ENCODE measurements at places on chromosomes 3 and 15. TPM values are rescaled to one million over a fixed set of nuclear protein-coding genes. Genes with fewer than 3 reads are reported as not detected.

GRCh38 chr3:144556392-144556791 lies 584.8 kb downstream of the DIPK2A start:
- peak; percentile 42 for ATAC-seq

Gene SETD2
- 37.2 TPM for total RNA-seq

GRCh38 chr3:152857082-152857481 lies 22.2 kb downstream of the P2RY1 start:
- ATAC-seq, result no peak

Gene STRA6
- total RNA-seq, result 22.4 TPM

Gene SST
- not detected for total RNA-seq

GRCh38 chr3:181298421-181298820 lies 308.9 kb upstream of the DNAJC19 start:
- ATAC-seq, result no peak

- ATAC-seq, result peak; percentile 77
Observed at GRCh38 chr15:61186905-61187741, 42.0 kb downstream of the RORA start.

Gene PARP9
- total RNA-seq, result 26.9 TPM

GRCh38 chr3:129417326-129417725 lies 11.1 kb downstream of the EFCAB12 start:
- ATAC-seq, result no peak

Gene CORO2B
- 6.1 TPM for total RNA-seq

Gene WNT7A
- 6.4 TPM for total RNA-seq

DNA sequence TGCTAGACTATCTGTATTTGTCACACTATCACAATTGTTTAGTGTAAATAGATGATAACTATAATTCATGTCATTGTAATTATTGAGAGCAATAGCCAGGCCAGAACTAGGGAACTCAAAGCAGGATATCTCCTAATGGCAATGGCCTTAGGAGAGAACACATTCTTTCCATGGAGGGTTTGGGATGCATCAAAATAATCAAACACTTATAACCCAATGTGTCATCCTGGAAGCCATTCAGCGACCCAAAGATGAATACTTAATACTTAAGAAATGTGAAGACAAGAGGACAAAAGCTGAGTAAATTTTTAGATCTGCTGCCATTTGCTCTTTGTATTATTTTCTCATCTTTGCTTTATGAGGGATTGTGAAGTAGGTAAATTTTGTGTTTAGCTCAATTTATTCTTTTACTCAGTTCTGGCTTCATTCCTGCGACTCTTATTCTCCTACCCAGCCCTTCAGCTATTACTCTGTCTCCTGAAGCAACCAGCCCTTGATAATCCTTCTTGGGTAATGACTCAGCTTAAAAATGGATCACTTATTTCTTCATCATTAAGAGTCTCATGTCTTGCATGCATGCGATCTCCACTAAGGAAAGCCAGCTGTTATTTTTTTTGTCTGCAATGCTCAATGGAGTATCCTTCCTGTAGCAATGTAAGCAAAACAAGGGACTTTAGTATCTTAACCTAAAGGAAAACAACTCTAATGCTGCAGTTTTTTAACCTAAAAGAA lies 2.0 kb downstream of the OR4F15 start:
- ATAC-seq, result no peak

Gene GREM1
- total RNA-seq, result 0.35 TPM

DNA sequence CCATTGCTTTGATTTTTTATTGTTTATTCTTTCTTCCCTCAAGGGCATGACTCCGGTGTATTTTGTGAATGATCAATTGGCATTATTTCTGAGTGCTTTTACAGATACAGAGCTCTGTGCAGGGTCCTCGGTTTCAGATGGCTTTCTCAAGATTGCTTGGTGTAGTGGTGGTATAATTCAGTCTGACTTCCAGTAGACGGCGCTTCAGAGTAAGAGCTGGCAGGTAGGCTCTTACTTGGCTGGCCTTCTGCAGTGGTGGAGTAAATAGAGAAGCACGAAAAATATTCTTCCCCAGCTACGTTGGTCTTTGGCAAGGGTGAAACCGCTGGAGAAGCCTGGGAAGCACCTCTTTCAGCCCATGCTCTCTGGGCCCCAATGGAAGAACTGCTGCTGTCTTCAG lies 723.0 kb upstream of the BCHE start:
- ATAC-seq, result no peak

Gene GHRL
- total RNA-seq, result 0.85 TPM

Gene NMB
- 18.5 TPM for total RNA-seq

DNA sequence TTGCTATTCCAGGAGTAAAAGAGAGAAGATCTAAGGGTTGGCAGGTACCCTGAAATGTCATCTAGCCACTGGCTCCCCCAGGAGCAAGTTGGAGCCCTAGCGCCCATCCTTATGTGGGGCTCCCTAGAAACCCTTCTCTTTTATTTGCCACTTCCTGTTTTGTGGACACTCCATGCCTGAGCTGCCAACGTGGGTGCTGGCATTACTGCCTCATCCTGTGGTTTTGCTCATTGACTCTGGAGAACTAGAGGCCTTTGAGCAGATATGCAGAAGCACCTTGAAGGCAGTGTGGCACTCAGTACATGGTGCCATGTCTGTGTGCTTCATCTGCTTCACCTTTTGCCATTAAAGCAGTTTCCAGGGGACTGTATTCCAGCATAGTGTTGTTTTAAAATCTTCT lies 8.1 kb downstream of the EDEM1 start:
- no peak for ATAC-seq

DNA sequence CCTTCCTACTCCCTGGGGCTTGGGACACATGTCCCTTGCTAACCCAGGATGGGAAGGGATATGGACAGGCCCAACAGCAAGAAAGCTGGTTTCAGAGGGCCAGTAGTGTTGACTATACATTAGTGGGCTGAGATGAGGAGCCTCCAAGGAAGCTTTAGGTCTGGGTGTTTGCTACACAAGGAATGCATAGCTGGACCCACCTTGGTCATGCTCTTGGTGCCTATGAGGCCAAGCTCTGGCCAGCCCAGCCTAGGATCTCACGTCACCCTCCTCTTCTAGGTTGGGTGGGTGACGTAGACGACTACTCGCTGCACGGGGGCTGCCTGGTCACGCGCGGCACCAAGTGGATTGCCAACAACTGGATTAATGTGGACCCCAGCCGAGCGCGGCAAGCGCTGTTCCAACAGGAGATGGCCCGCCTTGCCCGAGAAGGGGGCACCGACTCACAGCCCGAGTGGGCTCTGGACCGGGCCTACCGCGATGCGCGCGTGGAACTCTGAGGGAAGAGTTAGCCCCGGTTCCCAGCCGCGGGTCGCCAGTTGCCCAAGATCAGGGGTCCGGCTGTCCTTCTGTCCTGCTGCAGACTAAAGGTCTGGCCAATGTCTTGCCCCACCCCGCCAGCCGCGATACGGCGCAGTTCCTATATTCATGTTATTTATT lies 653 bp upstream of the WDR6 start:
- ATAC-seq, result peak; percentile 3

Gene SAMD7
- 0.08 TPM for total RNA-seq

DNA sequence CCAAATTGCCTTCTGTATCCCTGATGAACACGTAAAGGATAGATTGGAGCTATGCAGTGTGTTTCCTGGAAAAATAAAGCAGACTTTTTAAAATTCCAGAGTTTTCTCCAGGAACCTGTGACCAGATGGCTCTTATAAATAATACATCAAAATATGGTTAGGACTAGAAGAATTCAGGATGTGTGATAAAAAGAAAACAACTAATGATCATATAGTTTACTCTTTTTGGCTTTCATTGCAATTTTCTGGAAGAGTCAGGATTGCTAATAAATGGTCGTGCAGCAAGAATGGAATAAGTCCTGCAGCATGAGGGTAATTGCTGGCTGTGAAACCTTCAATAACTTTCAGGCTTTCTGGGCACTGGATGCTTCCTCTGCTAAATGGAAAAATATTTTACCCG lies 30.2 kb upstream of the DENND4A start:
- no peak for ATAC-seq

Gene LMAN1L
- 0.15 TPM for total RNA-seq

Gene CMTM7
- total RNA-seq, result 22.1 TPM

DNA sequence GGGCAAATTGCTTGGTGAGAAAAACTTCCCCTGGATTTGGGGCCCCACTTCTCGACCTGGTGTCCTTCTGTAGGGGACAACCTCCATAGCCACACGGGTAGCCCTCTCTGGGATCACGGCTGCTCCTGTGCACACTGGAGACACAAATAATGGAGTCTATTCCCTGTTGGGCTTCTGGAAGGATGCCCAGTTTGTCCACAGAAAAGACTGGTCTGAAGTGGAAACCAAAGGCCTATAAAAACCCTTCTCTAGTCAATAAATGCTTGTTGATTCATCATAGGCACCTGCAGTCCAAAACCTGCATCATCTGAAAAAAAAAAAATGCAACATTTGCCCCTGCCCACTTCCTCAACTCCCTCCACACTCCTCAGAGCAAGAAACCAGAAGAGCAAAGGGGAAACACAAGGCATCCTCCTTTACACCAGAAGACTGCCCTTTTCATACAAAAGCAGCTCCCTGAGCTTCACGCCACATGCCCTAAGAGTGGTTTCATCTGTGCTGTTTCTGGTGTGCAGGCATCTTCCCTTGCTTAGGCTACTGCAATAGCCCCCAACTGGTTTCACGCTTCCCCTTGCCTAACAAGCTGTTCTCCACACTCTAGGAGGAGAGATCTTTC lies 36.3 kb downstream of the SRGAP3 start:
- no peak for ATAC-seq

Gene NDN
- 2.7 TPM for total RNA-seq

DNA sequence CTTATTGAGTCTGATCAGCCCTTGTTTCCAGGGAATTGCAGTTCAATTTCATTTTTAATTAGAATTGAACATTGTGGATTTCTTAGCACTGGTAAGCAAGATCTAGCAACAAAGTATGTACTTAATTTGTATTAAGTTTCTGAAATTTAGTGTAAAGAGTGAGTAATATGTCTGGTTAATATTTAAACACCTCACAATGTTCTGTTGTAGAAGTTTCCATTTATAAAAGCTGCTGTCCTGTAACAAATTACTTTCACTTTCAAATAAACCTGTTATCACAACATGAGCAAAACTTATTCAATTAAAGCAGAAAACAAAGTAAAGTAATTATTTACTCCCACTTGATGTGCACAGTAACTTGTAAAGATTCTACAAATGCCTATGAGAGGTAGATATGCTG lies 448.5 kb downstream of the NAALADL2 start:
- no peak for ATAC-seq

GRCh38 chr3:14725564-14726440 lies 50.9 kb downstream of the C3orf20 start:
- ATAC-seq, result peak; percentile 28

Gene TEX9
- 68.4 TPM for total RNA-seq

- ATAC-seq, result peak; percentile 34
Observed at GRCh38 chr3:114217266-114217665, 20.1 kb downstream of the ZNF80 start.

Gene ROPN1
- 0.05 TPM for total RNA-seq

Gene TNFAIP8L3
- 2.6 TPM for total RNA-seq

Gene NEK11
- 1.1 TPM for total RNA-seq

Gene SEC22C
- 28.9 TPM for total RNA-seq

Gene SLC28A2
- total RNA-seq, result 0.45 TPM

DNA sequence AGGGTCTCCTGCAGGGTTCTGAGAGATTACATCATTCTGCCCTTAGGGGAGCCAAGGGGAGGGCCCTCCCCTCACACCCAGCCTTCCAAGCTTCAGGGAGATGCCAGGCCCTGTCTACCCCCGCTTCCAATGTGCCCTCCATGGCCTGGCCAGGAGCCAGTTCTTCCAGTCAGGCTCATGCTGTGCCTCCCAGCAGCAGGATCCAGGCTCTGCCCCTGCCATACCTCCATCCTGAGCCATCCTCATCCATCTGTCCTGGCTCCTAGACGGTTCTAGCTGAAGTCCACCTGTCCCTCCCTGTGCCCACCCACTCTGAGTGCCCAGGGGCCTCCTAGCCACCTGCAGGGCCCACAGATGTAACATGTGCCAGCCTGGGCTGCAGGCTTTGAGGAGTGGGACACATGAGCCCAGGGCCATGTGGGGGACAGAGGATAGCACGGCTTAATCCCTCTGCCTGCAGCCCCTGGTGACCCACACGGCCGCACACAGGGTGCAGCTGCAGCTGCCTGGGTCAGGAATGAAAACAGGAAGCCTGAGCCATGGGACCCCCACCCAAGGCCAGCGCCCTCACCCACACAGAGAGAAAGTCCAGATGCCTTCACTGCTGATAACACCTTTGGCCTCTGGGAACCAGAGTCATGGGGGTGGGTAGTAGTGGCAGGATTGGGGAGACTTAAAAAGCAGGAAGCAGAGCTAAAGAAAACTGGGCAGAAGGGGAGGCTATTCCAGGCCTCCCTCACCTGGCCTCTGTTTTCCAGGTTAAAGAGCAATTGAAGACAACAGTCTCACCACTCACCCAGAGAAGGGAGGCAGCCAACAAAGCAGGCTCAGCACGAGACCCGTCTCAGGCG lies 11.8 kb downstream of the PLCD1 start:
- no peak for ATAC-seq

GRCh38 chr15:101723874-101724674 lies at the start of gene TARS3:
Gene TARS3 (minus strand): TSS chr15:101724473. CDS start chr15:101724387, 86 bp downstream.
- ATAC-seq, result peak; percentile 98

GRCh38 chr3:46284981-46285683 lies 42.9 kb downstream of the CCR3 start:
- ATAC-seq, result no peak

Gene ZMYND10
- total RNA-seq, result 0.76 TPM

Gene AHSG
- total RNA-seq, result not detected

GRCh38 chr15:46312133-46312740 lies 677.4 kb downstream of the SQOR start:
- peak; percentile 83 for ATAC-seq

- no peak for ATAC-seq
Observed at GRCh38 chr3:76212679-76213078, 427.3 kb upstream of the ZNF717 start.

GRCh38 chr3:38743043-38743442 lies 73.0 kb downstream of the SCN10A start:
- no peak for ATAC-seq

Gene CAMKV
- total RNA-seq, result 39.3 TPM

Data from motor neuron (in vitro differentiated cells).